ENCODE measurements at places on chromosomes 3 and 15.
A peak's percentile ranks its signal among the peaks of the same experiment; 100 is the strongest.

GRCh38 chr15:41474941-41475340 is 18.7 kb upstream of the ITPKA start:
- DNase-seq = no peak

DNA sequence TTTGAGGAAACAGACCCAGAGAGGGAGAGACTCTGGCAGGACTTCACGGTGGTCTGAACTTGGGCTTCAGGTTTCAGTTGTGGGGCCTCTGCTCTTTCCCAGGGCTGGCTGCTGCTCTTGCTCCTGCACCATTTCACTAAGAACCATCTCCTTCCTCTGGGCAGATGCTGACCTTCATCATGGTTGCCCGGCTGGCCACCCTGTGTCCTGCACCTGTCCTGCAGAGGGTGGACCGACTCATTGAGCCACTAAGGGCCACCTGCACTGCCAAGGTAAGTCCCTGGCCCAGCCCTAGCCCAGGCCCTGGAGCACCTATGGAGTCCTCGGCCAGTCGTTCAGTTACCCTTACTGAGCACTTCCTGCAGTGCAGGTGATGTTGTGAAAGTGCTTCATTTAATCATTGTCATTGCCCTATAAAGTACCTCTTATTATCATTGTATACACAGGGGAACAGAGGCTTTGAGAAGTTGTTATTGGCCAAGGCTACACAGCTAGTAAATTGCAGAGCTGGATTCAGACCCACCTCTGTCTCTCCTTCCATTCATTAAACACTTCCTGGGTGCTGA is 10.0 kb downstream of the RPL32 start:
- DNase-seq = no peak

GRCh38 chr15:70153921-70154717 is 56.4 kb upstream of the TLE3 start:
- no peak for DNase-seq

DNA sequence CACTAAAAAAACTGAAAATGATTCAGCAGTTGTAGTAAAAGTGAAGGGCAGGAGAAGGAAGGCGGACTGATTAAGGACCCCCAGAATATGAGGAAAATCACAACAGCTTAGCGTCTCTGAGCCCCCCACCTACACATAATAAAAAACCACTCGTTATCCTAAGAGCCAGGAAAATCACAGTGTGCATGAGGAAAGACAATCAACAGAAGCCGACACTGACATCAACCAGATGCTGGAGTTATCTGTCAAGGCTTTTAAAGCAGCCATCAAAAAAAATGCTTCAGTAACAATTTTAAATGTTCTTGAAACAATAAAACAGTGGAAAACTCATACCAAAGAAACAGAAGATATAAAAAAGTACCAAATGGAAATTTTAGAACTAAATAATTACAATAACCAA is 9.7 kb upstream of the CXCR6 start:
- no peak for DNase-seq

DNA sequence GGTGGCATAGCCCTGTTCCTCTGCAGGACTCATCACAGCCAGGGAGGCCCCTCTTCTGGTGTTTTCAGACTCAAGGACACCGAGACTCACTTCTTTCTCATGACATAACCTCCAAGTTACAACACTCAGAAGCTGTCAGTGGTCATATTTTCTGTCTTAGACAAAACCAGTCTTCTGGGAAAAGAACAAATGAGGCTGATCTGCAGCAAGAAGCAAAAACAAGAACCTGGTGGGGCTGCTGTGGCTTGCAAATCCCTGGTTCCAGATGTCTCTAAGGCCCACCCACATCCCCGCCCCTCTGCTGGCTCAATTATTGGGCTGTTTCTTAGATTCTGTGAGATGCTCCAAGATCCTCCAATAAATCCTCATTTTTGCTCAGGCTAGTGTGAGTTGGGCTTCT is 16.6 kb upstream of the LOXL1 start:
- DNase-seq = no peak

- DNase-seq = no peak
Measured at GRCh38 chr15:67150023-67150860, 84.8 kb downstream of the SMAD3 start.

GRCh38 chr15:69082021-69082502 is 67.6 kb downstream of the NOX5 start:
- DNase-seq = no peak

DNA sequence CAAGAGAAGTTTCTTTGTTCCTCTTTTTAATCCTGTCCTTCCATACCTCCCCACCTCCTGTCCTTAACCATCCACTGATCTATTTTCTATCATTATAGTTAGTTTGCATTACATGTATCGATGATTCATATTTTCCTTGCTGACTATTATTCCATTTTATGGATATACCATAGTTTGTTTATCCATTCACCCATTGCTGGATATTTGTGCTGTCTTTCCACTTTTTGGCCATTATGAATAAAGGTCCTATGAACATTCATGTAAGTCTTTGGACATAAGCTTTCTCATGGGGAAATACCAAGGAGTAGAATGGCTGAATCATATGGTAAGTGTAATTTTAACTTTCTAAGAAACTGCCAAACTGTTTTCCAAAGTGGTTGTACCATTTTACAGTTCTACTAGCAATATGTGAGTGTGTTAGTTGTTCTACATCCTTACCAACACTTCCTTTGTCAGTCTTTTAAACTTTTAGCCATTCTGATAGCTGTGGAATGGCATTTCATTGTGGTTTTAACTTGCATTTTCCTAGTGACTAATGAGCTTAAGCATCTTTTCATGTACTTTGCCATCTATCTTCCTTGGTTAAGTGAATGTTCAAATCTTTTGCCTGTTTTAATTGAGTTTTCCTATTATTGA is 11.7 kb downstream of the ATP6V1A start:
- no peak for DNase-seq

- no peak for DNase-seq
Measured at GRCh38 chr3:150540991-150541390, 5.3 kb downstream of the SERP1 start.

DNA sequence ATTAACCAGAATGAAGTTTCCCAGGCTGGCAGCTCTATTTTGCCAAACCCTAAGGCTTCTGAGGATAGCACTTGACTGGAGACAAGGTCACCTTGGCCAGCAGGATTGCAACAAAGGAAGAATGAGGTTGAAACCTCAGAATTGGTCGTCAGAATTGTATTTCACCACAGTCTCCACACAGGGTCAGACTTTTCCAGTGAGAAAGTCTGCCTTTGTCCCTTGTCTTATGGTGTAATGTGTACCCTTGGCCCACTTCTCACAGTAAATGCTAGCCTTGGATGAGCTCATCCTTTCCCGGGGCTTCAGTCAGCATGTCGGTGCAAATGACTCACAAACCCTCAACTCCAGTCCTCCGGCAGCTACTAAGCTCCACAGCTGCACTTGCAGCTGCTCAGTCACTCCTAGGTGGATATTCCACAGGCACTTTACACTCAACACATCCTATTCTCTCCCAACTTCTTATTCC is 19.7 kb downstream of the SSR3 start:
- no peak for DNase-seq

GRCh38 chr15:31150732-31151231 is 49.3 kb upstream of the TRPM1 start:
- no peak for DNase-seq

- no peak for DNase-seq
Measured at GRCh38 chr3:33032938-33033337, 64.0 kb downstream of the GLB1 start.

DNA sequence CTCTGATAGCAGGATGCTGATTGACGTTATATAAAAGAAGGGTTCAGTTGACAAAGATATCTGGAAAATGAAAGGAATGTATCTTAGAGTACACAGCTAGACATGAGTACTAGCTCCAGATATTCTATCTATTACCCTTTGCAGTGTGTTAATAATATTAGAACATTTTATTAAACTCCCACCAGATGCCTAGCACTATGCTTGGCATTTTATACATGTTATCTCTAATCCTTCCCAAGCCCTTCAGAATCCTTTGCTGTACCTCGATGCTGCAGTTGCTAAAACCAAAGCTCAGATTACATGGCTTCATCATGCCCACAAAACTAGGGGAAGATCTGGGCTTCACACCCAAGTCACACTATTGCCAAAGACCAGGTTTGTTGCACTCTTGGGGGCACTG is 350.1 kb upstream of the AZI2 start:
- DNase-seq = no peak

GRCh38 chr3:194865615-194866014 is 179.9 kb downstream of the FAM43A start:
- no peak for DNase-seq

GRCh38 chr3:114809668-114810413 is 337.2 kb downstream of the ZBTB20 start:
- no peak for DNase-seq

DNA sequence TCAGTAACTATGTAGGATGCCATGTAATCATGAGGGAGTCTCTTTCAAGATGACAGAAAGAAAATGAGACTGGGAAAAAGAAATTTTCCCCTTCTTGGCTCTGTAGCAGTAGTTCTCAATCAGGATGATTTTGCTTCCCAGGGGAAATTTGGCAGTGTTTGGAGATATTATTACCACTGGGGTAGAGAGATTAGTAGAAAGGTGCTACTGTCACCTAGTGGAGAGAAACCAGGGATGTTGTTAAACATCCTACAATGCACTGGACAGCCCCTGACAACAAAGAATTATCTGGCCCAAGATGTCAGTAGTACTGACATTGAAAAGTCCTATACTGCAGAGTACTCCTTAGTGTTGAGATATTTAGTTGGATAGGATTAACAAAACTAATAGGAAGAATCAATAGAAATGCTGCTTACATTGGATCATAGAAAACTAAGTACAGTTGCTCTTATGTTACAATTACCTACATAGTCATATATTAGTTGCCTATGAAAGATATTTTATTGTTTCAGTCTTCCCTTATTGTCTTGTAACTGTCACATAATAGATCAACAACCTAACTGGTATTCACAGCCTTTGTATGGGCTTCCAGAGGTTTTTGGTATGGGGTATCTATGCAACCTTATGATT is 433.3 kb downstream of the RAP2B start:
- peak; percentile 0 for DNase-seq

DNA sequence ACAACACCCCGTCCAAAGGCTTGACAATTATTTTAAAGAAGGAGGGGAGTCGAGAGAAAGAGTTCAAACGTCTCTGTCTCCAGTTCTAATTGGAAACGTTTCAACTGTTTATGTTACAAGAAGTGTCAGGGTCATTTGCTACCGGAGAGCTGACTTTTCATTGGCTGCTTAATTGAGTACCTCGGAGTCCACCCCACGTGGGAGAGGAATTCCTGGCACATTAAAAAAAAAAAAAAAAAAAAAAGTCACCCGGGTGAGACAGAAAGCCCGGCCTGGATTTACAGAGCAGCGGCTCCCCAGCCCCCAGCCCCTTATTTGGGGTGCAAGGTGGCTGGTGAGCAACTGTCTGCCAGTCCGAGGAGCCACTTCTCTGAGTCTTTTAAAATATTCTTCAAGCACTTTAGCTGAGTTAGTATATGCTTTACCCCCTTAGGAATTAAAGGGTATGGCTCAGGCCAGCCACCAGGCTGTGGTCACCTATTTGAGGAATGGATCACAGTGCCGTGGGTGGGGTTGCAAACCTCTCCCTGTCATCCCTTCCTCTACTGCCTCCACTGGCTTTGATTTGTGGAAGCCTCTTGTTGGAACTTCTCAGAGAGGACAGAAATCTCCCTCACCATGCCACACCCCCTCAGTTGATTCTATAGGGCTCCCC is 3.9 kb upstream of the TLE3 start:
- no peak for DNase-seq

- DNase-seq = no peak
Measured at GRCh38 chr15:84840741-84841429, 23.7 kb downstream of the ALPK3 start.

- no peak for DNase-seq
Measured at GRCh38 chr3:155958676-155959075, 88.2 kb downstream of the GMPS start.

DNA sequence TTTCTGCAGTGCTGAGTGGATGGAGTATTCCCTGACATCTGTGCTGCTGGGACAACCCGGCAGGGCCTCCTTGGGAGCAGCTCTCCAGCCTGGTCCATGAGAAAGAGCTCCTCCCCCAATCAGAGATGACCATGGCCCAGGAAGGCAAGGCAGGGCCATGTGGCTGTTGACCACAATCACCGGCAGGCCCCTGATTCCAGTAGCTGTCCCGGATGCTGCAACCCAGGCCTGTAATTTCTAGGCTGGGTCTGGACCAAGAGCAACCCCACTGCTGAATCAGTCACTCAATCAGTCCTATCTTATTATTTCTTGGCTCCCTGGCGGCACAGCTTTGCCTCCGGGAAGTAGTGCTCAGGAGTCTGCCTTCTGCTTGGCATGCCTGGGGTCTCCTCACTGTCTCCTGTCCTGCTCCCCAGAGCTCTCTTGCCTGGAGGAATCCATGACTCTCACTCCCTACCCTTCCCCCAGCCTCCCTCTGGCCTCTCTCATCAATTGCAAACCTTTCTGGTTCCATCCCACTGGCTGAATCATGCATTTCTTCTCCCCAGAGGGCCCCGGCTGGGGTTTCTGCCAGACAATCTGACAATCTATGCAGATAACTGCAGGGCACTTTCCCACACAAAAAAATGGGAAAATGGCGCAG is 32.6 kb upstream of the ITGA11 start:
- no peak for DNase-seq

GRCh38 chr3:129936757-129937156 is 37.8 kb upstream of the TRH start:
- peak; percentile 10 for DNase-seq

DNA sequence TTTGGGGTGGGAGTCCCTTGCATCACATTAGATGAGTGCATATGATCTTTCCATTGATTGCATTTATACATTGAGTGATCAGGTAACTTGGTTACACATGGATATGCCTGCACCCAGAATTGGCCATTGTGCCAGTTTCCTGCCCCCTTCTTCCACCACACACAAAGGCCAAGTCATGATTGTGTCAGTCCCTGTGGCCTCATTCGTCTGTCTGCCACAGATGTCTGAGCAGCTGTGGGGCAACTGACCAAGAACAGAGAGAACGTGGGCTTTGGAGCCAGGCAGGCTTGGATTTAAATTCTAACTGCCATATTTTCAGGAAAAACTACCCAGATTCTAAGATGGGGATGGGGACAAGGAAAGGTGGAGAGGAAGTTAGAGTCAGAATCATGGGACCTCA is 27.0 kb downstream of the CCNL1 start:
- no peak for DNase-seq

DNA sequence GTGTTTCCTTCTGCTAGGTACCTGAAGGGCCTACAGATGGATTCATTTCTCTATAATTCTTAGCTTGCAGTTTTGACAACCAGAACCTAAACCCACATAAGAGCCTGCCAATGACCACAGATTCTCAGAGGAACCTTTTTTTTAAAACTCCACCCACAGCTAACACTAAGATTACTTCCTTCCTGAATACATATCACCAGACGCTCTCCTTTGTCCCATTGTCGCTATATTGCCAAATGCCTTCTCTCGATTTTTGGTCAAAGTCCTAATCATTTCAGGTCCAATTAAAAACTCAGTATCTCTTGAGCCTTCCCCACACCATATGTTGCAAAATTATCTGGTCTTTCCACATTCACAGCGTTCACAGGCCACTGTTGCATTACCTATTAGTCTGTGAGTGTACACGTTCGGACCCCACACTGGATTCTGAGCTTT is 12.4 kb downstream of the ZNF710 start:
- DNase-seq = no peak

GRCh38 chr3:11671648-11672100 is 28.0 kb upstream of the VGLL4 start:
- DNase-seq = no peak

GRCh38 chr3:58840949-58841348 is 174.4 kb upstream of the FAM3D start:
- no peak for DNase-seq

Measured in NCI-H748 treated with DMSO at 0.1 percent for 48 hours (cell line).